ENCODE measurements at places on chromosomes 1 and 21. TPM values are rescaled to one million over a fixed set of nuclear protein-coding genes. Genes with fewer than 3 reads are reported as not detected.

The SYCP1 gene
- not detected for total RNA-seq

The MRTO4 gene
- 20.7 TPM for total RNA-seq

The MCOLN2 gene
- total RNA-seq = under 0.01 TPM

The GDAP2 gene
- total RNA-seq = 15.8 TPM

The MCOLN3 gene
- under 0.01 TPM for total RNA-seq

The PROK1 gene
- total RNA-seq = not detected

The ZNF670 gene
- total RNA-seq = 2.0 TPM

The SELL gene
- total RNA-seq = not detected

The IGSF9 gene
- total RNA-seq = 0.12 TPM

The MFSD2A gene
- 2.1 TPM for total RNA-seq

The CDCA8 gene
- 1.9 TPM for total RNA-seq

The ARV1 gene
- 9.8 TPM for total RNA-seq

The VANGL2 gene
- 1.7 TPM for total RNA-seq

The PYHIN1 gene
- total RNA-seq = not detected

The TFF3 gene
- total RNA-seq = 0.47 TPM

The KRTAP7-1 gene
- total RNA-seq = not detected

The GSTM1 gene
- total RNA-seq = 6.1 TPM

The SLC1A7 gene
- total RNA-seq = 0.23 TPM

The GPR137B gene
- 6.5 TPM for total RNA-seq

The RGS4 gene
- 31.8 TPM for total RNA-seq
